DMS79 (cell line): ENCODE measurements at places on chromosomes 5 and 9.

DNA sequence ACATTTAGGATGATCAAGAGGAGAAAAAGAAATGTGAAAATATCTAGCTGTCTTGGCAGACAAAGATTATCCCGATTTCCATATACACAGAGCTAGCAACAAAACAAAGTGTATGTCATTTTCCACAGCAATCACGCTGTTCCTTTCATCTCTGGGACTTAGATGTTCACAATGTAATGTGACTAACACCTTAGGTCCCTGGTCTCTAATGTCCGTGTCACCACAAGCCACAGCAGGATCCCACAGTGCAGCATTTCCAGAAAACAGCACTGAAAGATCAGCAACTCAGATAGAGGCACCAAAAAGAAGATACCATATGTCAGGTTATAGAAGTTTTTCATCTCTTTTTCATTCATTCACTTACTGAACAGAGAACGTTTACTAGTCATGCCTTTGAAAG is 118.0 kb upstream of the TNPO1 start:
- DNase-seq: no peak

GRCh38 chr5:166329149-166329800 is 1962.2 kb upstream of the WWC1 start:
- no peak for DNase-seq

DNA sequence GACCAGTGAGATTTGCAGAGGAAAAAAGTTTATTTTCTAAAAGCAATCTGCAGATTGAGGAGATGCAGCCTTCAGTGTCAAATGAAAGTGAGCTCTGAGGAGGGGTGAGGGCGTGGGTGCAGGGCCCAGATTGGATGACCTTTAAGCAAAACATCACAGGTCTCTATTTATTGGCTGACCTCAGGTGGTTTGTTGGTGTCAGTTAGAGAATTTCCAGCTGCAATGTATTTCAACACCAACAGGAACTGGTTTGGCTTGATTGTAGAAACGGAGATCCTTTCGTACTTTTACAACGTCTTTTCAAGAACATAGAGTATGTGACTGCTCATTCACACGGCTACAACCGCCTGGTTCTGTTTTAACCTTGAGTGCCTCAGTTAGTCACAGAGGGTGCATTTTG is 1069.1 kb downstream of the EFNA5 start:
- no peak for DNase-seq

- no peak for DNase-seq
These were observed 166.6 kb upstream of the HCN1 start for GRCh38 chr5:45862763-45863162.

DNA sequence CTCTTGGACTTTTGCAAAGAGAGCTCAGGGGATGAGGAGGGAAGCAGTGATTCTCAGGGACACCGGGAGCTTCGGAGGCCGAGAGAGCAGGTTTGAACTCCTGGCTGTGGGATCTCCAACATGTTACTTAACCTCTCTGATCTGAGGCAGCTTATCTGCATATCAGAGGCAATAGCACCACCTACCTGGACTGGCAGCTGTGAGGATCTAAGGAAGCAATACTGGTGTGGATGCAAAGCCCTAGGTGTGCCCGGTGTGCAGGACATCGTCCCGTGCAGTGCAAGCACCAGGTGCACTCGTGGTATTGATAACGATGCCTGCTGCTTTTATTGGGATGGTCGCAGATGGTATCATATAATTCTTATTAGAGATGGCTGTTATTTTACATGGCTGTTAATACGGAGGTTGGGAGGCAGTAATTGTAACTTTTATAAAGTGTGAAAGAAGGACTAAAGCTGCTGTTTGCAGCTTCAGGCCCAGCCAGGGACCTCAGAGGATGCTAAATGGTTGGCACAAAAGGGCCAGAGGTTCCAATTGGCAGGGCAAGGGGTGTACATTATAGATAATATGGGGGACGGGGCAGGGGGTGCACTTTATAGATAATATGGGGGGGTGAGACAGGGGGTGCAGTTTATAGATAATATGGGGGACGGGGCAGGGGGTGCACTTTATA is 14.9 kb downstream of the COL5A1 start:
- DNase-seq: no peak

GRCh38 chr9:100472268-100472667 is 681 bp upstream of the TMEFF1 start:
- no peak for DNase-seq

DNA sequence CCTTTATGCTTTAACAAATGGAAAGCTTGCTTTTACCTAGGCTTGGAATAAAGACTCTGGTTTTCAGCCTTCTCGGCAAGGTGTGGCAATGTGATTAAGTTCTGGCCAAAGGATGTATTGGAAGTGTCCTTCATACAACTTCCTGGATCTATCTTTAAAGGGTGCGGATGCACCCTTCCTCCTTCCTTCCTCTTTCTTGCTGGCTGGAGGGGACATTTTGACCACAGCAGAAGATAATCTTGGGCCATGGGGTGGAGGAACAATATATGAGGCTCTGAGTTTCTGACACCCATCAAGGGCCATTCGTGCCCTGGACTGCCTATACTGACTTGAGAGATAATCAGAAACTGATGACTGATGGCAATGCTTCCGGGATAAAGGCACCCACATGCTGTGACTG is 145.7 kb downstream of the ACER2 start:
- DNase-seq: no peak

- DNase-seq: no peak
These were observed 231.4 kb downstream of the MARCHF11 start for GRCh38 chr5:15948190-15948589.

DNA sequence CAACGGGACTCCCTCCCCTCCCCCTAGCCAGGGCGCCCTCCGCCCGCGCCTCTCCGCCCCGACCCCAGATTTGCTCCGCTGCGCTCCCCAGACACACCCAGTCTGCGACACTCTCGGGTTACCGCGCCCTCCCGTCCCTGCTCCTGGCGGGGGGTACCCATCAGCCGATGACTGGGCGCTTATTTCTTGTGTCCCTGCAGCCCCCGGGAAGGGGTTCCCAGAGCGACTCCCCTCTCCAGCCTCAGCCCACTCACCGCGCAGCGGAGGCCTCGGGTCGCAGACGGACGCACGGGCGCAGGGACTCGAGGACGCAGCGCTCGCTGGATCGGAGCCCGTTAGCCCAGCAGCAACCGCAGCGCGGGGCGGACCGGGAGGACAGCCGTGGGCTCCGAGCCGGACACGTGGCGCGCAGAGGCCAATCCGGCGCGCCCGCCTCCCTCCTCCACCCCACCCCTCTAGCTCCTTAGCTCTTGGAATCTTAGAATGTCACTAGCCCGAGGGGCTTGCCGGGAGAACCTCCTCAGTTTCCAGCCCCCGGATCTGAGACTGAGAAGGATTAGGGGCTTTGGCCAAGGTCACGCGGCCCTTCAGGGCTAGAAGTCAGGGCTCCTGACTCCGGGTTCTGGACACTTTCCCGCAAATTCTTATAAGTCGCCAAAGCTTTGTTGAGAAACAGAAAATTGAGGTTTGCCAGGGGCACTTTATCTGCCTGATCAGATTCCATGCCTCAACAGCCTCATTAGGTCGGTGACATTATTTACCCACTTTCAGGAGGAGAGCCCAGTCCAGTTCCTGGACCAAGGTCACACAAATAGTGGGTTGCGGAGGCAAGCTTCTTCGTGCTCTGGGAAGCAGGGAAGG is at the start of gene ANXA6:
Gene ANXA6 (minus strand): TSS at position 354 of the 861 bp plus-strand sequence. CDS start 9,878 bp downstream, outside the sequence.
- DNase-seq: peak; percentile 23

DNA sequence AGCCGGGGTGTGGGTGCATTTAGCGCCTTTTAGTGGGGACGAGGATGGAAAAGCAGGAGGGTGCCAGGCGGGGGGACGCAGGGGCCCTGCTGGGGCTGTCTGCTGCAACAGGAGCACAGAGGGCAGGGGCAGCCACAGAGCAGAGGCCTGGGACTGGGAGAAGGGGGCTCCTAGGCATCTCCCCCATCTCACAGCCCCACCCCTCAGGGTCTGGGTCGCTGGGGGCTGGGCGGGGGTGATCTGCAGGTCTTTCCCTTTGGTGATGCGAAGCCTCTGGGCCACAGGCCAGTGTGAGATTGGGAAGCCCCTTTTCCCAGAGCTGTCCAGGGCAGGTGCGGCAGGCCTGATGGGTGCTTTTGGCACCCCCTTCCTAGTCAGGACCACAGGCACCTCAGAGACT is 4.8 kb downstream of the TOR2A start:
- no peak for DNase-seq

GRCh38 chr5:91632871-91633270 is 249.8 kb upstream of the ARRDC3 start:
- peak; percentile 38 for DNase-seq

DNA sequence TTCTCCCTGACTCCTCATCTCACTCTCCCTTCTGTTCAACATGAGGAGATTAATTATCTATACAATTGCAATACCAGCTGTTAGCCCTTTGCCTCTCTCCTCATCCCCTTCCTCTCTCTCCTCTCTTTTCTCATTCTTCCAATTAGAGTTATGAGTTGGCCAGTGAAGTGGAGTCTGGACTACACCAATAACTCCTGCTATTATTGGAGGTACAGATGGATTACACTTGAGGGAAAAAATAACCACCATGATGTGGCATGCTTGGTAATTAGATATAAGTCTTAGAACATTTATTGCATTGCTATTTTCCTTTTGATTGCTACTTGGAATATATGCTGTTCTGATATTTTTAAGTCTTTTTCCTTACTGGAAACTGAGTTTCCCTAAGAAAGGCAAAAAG is 159.2 kb downstream of the FRMD3 start:
- no peak for DNase-seq

DNA sequence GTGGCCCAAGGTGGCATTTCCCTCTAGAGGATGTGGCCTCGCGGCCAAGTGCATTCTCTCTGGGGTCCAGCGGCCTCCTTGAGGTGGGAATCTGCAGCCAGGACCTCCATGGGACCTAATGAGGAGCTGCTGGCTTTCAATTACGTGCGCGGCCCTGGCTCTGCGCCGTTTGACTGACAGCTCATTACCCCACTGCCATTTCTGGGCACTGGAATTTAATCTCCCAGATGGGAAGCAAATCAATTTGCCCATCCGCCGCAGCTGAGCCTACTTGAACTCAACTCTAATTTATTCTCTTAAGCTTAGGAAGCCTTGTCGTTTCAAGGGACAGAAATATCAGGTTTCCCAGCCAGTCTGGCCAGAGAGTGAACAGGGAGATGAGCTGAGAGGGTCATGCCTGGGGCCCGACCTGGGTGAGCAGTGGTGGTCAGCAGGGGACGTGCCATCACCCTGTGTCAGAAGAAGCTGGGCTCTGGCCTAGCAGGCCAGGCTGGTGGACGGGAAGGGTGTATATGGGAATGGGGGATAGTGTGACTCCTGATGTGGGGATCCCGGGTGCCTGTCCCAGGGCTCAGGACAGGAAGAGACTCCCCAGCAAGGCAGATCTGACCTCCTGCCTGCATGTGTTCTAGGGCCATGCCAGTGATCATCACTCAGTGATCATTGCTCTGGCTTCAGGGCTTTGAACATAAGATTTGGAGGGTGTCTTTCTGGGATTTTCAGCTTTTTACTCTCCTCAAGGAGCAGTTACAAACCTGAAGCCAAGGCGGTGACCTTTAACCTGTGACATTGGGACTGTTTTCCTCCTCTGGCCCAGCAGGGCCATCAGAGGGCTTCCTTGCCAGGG is 69.7 kb downstream of the MACROH2A1 start:
- no peak for DNase-seq

DNA sequence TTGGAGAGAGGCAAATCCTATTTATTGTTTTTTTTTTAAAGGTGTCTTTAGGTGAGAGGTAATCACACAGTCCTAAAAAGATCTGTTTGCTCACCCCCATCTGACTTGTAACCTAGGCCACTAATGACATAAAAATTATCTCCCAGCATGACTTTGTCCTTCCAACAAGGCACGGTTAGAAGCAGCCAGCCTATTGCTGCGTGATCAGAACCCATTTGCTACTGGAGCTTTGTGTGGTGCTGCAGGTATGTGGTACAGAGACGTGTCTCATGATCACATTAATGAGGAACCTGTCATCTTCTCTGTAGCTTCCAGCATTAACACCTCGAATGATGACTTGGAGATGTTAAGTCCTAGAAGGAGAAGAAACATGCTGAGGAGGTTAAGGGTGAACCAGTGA is 555.8 kb upstream of the TLE4 start:
- no peak for DNase-seq

DNA sequence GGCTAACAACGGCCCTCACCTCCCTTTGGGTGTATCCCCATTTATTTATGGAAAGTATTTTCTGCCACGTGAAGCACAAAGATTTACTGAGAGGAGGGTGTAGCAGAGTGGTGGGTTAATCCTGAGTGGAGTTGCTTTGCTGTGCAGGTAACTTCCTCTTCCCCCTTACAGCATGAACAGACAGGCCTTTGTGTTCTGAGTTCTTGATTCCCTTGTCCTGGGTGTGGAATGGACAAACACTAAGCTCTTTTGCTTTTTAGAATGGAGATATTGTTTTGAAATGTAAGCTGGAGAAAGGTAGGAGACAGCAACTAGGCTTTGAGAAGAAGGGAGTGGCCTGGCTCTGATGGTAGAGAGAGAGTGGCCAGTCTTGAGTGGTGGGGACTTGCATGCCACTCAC is 17.1 kb upstream of the GLRX start:
- DNase-seq: no peak

DNA sequence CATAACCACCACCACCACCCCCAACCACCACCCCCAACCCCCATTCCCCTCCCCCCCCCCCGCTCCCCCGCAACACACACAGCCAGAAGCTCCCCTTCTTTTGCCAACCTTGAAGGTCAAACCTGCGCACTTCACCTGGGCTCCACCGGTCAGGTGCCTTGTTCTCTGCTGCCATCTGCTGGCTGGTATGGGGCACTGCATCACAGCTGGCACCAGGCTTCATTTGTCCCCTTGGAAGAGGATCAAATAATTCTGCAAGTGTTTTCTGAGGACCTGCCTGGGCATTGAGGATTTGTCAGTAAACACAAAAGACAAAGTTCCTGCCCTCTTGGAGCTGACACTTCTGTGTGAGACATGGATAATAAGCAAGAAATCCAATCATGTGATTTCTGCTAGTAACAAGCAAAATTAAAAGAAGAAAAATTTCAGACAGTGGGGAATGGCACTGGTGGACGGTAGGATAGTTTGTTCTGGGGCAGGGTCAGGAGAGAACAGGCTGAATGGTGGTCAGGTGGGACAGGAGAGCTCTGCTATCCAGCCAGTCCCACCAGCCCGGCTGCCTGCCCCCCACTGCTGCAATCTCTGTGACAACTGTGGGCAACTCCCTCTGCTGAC is 55.6 kb upstream of the LMX1B start:
- peak; percentile 15 for DNase-seq

DNA sequence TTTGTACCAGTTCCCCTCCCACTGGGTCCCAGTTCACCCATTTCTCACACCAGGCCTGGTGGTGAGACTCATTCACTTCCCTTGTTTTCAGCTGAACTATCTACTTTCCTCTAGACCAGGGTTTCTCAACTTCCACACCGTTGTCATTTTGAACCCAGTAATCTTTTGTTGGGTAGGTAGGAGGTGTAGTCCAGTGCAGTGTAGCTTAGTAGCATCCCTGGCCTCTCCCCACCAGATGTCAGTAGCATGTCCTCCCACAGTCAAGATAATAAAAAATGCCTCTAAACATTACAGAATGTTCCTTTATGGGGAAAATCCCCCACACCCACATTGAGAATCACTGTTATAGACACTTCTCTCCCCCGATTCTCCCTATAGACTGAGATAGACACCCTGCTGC is 299.1 kb downstream of the EPB41L4A start:
- DNase-seq: no peak

GRCh38 chr5:59055745-59056448 is 473.0 kb downstream of the RAB3C start:
- DNase-seq: no peak
